ENCODE measurements at places on chromosomes 2 and 18. TPM values are rescaled to one million over a fixed set of nuclear protein-coding genes. Genes with fewer than 3 reads are reported as not detected.

ERBB4 gene
- total RNA-seq = 1.3 TPM

SERPINB12 gene
- not detected for total RNA-seq

EXOC6B gene
- 32.2 TPM for total RNA-seq

SLC16A14 gene
- 4.9 TPM for total RNA-seq

RIT2 gene
- total RNA-seq = not detected

GRCh38 chr2:15498554-15498953 is 62.6 kb downstream of the NBAS start:
- no peak for DNase-seq

DNA sequence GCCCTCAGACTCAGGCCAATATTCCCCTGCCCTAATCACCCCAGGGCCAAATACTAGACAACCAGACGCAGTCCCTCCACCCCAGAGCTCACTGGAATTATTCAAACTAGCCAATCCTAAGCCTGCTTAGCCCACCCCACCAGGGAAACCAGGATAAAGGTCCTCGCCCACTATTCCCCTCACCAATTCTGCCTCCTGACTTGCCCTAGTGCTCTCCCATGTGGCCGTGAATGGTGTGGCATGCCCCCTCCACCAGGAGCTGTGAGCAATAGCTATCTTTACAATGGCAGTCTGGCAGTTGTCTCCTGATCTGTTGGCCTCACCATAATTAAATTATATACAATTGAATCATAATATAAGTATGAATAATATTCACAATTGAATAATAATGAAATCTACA is 42.3 kb downstream of the FAM124B start:
- DNase-seq = no peak

DNA sequence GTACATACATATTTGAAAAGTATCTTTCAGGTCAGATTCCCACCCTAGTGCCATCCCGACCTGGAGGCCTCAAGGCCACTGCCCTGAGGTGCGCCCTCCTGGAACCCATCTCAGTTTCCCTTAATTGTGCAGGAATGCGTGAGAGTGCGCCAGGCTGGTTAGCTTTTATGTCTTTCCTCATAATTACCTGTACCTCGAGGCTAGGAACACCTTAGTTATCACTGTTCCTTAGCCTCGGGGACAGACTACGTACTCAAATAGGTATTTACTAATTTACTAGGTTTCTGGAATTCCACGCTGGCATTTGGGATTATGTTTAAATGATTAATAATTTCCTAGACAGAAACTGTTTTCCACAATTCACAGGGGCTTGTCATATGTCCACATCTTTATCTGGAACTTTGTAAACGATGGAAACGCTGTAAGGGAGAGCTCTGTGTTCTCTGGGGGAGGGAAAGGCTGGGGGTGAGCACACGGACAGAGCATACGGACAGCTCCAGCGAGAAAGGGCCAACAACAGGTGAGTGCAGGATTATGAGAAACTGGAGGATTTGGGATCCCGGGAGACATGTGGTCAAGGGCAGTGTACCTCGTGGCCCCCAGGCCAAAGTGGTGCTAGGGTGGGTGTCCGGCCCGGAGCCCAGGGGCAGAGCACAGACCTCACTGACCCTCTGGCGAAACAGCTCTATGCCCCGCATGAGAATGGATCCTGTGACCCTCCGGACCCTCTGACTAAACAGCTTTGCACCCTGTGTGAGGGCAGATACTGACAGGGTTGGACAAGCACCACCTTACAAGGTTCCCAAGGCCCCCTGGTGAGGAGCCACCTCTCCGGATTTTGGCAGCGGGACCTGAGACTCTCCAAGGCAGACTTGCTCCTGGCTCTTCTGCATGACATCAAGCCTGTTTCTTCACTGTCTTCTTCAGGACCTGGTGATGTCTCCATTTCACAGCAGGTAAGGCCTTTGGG is 102.0 kb upstream of the PXDN start:
- DNase-seq = no peak

DNA sequence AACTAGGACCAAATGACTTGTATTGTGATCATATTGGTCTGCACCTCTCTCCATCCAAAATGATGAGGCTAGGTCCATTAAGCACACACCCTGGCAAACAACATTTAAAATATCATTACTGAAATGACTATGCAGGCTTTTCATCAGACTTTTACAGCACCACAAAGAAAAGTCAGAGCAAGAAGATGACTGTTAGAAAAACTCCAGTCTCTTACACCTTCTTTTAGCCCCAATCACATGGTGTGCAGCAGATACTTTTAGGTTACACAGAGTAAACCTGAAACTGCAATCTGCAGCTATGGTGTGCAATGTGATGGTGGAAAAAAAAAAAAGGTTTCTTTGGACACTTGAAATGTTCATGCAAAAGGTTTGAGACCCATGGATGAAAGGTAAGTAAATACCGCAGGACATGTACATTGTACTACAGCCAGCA is 5.4 kb upstream of the POLI start:
- DNase-seq = no peak

DNA sequence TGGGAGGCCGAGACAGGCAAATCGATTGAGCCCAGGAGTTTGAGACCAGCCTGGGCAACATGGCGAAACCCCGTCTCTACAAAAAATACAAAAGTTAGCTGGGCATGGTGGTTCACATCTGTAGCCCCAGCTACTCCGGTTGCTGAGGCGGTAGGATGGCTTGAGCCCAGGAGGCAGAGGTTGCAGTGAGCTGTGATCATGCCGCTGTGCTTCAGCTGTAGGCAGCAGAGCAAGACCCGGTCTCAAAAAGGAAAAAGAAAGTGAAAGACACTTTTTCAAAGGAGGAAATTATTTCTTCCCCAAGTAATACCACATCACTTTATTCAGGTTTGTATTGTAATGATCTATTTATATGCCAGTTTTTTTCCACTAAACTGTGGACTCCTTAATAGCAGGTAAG is 35.7 kb upstream of the TAF4B start:
- DNase-seq = no peak

DNA sequence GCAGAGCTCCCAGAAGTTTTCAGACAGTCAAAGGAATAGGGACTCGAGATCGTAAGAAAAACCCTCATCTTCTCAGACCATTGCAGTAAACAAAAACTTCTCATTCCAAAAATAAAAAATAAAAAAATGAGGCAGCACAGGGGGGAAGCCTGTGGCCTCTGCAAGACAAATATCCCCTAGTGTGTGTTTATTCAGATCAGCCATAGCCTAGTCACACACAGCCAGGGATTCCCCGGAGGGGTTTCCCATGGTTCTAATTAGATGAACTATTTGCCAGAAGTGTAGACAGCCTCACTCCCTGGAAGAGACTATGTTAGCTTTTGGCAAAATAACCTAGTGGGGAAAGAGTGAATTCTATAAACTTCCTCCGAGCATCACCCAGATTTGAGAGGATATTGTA is 122.9 kb upstream of the KLF7 start:
- no peak for DNase-seq

GRCh38 chr2:75801234-75801982 is 90.7 kb upstream of the GCFC2 start:
- no peak for DNase-seq

DNA sequence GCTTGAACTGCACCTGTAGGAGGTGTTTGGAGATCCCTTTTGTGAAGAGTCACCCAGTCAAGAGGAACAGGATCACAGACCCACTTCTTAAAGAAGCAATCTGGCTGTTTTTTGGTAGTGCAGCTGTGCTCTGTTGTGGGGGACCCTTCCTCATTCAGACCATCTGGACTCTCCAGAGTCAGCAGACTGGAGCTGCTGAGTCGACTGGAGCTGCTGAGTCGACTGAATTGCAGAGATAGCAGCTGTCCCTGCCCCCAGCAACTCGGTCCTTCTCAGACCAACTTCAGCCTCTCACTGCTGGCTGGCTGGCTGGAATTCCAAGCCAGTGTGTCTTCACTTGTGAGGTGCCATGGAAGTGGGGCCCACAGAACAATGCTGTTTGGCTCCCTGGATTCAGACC is 56.8 kb downstream of the GTF3C3 start:
- no peak for DNase-seq

Measured in chondrocyte (in vitro differentiated cells).